ENCODE measurements at places on chromosomes 11 and 22.

DNA sequence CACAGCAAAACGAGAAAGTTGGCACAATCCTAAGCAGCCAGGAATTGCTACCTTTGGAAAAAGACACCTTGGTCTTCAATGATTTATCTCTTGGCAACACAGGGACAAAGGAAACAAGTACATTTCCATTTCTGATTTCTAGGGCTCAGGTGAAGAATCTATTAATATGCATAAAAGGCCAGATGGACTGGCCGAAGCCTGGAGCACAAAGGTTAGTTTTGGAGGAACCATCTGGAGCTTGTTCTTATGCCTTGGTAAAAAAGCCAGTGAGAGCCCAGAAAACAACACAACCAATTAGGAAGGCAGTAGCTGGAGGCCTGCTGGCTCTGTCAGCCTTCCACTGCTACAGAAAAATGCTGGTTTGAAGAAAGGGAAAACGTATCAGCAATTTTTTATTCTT is 713.5 kb upstream of the API5 start:
- DNase-seq: no peak

DNA sequence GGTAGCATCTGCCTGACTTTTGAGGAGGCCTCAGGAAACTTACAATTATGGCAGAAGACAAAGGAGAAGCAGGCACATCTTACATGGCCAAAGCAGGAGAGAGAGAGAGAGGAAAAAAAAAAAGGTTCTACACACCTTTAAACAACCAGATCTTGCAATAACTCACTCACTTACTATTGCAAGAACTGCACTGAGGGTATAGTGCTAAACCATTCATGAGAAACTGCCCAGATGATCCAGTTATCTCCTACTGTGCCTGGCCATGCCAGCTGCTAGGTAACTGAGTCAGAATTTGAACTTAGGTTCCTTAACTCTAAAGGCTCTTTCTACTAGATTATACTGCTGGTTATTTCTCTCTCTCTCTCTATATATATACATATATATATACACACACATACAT is 7.3 kb downstream of the HORMAD2 start:
- DNase-seq: no peak

DNA sequence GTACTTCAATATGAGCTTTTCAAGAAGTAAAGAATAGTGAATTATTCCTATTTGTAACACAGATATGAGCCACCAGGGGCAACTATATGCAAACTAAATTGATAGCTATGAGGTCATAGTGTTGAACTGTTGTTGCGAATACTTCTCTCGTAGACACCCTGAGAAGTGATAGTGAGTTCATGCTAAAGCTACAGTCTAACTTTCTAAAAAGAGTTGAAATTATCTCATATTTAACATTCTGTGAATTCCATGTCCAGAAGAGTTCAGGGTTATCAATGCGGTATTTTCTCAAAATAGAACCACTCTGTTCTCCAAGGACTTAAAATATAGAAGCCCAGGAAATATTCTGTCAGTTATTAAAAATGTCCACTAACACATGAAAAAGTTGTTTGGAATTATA is 185.4 kb downstream of the AASDHPPT start:
- DNase-seq: no peak

- DNase-seq: no peak
Observed at GRCh38 chr11:86678823-86679222, 6.4 kb upstream of the ME3 start.

- DNase-seq: no peak
Observed at GRCh38 chr11:103266167-103266831, 157.1 kb downstream of the DYNC2H1 start.

- DNase-seq: no peak
Observed at GRCh38 chr11:65578667-65579066, 2.8 kb downstream of the EHBP1L1 start.

DNA sequence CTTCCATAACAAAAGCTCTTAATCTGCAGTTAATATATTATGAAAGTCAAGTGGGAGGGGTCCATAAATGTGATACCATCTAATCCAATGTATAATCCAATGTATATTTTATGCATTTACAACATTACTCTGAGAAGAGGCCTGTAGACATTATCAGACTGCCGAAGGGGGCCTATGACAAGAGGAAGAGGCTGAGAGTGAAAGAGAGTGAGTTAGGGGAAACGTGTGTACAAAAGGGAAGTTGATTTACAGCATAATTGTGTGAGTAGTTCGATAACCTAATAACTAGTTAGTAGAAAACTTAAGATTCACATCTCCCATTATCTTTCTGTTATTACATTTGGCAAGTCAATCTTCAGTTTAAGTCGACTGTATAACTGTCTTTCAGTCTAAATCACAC is 86.6 kb downstream of the DDX10 start:
- DNase-seq: no peak

DNA sequence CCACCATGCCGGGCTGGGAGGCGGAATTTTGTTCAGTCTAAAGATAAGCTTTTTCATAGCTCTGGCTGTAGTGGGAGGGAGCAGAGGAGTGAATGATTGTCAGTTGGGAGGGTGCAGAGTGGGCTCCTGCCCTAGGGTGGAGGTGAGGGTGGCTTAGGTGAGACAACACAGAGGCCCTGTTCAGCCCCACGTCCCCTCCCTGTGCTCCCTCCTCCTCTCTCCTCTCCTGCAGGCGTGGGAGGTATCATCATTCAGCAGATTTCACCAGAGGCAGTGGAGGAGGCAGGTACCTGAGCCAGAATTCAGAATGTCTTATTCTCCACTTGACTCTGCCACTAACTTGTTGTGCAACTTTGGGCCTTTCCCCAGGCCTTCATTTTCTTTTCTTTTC is 1.7 kb upstream of the THRSP start:
- no peak for DNase-seq

GRCh38 chr11:92850296-92850826 is 119.1 kb upstream of the MTNR1B start:
- no peak for DNase-seq

GRCh38 chr11:69053169-69053477 is 4.4 kb downstream of the TPCN2 start:
- DNase-seq: no peak

- DNase-seq: peak; percentile 48
Observed at GRCh38 chr11:363948-364761, 5.1 kb upstream of the B4GALNT4 start.

DNA sequence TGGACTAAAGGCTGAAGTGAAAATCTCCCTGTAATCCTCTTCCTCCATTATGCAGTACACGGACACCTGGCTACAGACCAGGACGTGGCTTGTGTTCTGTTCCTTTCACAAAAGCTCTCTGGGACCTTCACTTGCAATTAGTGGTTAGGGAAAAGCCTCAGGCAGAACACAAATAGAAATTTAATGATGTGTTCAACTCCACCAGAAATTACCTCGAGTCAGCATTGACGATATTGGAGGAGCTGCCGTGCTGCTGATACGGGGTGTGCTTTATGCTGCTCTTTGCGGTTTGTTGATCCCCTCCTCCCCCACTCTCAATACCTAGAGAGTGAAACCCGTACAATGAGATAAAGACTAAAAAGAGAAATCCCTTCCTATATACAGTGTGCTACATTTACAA is 48.9 kb downstream of the POLD3 start:
- no peak for DNase-seq

- DNase-seq: peak; percentile 59
Observed at GRCh38 chr22:20249797-20250354, 18.2 kb downstream of the RTN4R start.
